SJSA1 (cell line): ENCODE measurements at places on chromosomes 1 and 21. TPM values are rescaled to one million over a fixed set of nuclear protein-coding genes. Genes with fewer than 3 reads are reported as not detected.

Gene PROK1
- total RNA-seq = not detected in 2 replicates

DNA sequence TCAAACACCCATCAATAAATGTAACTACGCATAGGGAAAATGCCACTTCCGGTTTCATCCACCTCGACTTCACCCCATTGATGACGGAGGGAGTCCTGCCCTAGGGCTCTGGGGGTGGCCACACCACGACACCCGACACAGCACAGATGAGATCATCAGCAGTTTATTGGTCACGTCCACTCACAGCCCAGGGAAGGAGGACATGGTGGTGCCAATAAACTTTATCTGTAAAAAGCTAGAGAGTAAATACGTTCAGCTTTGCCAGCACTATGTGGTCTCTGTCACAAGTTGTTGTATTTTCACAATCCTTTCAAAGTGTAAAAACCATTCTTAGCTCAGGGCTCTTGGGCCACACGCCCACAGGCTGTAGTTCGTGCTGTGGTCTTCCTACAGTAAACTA is 16.3 kb downstream of the SETD4 start:
- no peak for DNase-seq
- H3K4me1 ChIP-seq = no peaks in the 10 kb centered on the region
- H3K4me3 ChIP-seq = no peak overlapping the region
- H3K27ac ChIP-seq = no peak overlapping the region

DNA sequence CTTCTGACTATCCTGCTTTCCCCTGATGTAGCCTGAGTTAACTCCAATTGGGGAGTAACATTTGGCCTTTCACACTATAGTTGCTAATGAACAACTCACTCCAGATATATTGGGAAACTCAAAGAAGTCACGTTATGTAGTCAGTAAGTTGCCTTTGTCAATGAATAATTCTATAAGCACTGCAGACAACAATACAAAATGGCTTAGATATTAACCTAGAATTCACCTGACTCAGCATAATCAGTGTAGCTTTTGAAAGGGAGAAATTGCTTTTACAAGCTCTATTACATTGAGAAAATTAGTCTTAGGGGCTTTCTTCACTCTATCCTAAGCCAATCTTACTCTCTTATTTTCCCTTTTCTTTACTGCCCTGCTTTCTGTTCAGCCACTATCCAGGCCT is 303.5 kb upstream of the NR5A2 start:
- H3K36me3 ChIP-seq = no peaks in the 10 kb centered on the region
- H3K27me3 ChIP-seq = no peaks in the 10 kb centered on the region
- H3K4me3 ChIP-seq = no peak overlapping the region

DNA sequence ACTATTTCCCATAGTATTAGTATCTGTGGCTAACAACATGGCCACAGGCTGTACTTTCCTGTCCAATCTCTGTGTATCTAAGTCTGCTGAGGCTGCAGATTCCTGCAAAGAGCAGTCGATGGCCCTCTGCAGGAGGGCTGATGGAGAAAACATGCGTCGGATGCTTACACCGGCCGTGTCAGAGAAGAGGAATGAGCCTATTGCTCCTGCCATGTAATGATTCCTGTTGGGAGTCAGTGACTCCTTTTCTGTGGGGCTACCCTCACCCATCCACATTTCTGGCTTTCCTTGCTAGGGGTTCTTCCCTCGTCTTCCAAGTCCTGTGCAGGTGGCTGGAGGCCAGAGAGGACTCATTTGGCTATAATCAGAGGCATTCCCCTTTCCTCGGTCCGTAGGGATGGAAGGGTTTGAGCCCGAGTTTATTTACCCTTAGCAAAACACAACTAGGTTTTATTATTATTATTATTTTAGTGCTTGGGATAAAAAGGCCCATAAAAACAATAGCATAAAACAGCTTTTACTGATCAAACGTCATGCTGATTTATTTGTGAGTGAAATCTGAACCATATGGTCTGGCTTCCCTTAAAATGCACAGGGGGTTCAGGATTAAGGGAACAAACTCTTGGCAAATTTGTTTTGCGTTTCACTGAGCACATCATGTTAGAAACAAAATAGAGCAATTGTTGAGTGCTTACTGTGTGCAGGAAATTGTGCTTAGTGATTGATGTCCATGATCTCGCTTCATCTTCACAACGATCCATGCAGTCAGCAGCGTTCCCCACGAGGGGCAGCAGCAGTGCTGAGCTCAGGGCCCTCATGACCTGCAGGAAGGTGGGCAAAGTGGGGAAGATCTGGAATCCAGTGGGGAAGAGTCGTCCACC is 70.8 kb downstream of the KIF26B start:
- no peaks in the 10 kb centered on the region for H3K27me3 ChIP-seq
- DNase-seq = no peak
- H3K27ac ChIP-seq = no peak overlapping the region
- peaks cover 36% of the 10 kb centered on the region for H3K4me1 ChIP-seq

GRCh38 chr1:150320667-150320978 is 710 bp upstream of the PRPF3 start:
- H3K27me3 ChIP-seq = no peaks in the 10 kb centered on the region
- peak overlapping the region; percentile 53 for H3K27ac ChIP-seq
- peaks cover 32% of the 10 kb centered on the region for H3K36me3 ChIP-seq

DNA sequence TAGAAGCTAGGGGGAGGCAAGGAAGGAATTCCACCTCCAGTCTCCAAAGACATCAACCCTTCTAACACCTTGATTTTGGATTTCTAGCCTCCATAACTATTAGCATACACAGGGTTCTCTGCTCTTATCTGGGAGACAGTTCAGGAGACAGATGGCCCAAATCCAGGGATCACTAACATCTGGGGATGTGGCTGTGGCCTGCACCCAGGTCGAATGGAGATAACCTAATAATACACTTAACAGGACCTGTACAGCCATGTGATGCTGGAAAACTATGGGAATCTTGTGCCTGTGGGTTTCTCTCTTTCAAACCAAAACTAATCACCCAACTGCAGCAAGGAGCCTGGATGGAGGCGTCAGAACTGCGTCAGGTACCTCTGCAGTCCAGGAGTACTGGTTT is 47.6 kb downstream of the KIAA0319L start:
- DNase-seq = no peak
- no peak overlapping the region for H3K27ac ChIP-seq
- no peaks in the 10 kb centered on the region for H3K27me3 ChIP-seq
- no peaks in the 10 kb centered on the region for H3K36me3 ChIP-seq
- H3K4me1 ChIP-seq = peaks cover 22% of the 10 kb centered on the region
- no peak overlapping the region for H3K4me3 ChIP-seq

Gene LCE3A
- total RNA-seq = not detected in 2 replicates

DNA sequence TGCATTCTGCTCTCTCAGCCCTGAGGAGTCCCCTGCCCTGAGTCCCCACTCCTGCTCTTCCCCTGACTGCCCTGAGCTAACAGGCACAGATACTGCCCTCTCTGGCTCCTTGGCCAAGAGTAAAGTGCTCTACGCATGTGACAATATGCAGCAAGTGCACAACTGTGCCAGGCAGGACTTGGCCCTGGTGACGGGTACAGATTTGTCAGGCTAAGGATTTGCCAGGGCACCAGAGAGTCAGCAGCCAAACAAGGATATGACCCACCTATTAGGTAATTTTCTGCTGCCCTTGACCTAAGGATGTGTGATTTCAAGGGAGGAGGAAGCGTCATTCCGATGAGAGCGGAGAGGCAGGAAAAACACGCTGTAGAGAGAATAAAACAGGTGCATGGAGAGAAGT is 339.0 kb downstream of the PTPRU start:
- no peaks in the 10 kb centered on the region for H3K27me3 ChIP-seq
- H3K4me1 ChIP-seq = no peaks in the 10 kb centered on the region
- H3K36me3 ChIP-seq = no peaks in the 10 kb centered on the region
- H3K27ac ChIP-seq = no peak overlapping the region

GRCh38 chr1:179876300-179876715 is 1.3 kb downstream of the TOR1AIP2 start:
- H3K27me3 ChIP-seq = no peaks in the 10 kb centered on the region
- DNase-seq = no peak
- peaks cover 50% of the 10 kb centered on the region for H3K36me3 ChIP-seq
- peaks cover 11% of the 10 kb centered on the region for H3K4me1 ChIP-seq
- no peak overlapping the region for H3K27ac ChIP-seq

GRCh38 chr1:115445090-115445489 is 107.0 kb upstream of the NGF start:
- no peaks in the 10 kb centered on the region for H3K4me1 ChIP-seq
- no peaks in the 10 kb centered on the region for H3K36me3 ChIP-seq
- no peak overlapping the region for H3K4me3 ChIP-seq
- DNase-seq = no peak

DNA sequence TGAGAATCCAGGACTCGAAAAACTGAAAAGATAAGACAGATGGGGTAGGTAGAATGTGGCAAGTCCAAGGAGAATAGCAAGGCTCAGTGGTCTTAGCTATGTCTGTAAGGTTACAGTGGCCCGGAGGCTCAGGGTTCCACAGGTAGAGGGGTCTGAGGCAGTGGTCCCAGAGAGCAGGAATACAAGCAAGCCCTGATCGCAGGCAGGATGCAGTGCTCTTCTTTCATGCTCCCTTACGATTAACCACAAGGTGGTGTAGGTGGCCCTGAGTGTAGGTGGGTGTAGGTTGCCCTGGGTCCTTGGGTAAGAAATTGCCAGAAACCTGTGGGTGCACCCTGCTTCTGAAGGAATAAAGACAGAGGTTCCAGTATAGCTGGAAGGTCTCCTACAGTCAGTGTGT is 99.1 kb upstream of the RAB3GAP2 start:
- no peaks in the 10 kb centered on the region for H3K4me1 ChIP-seq
- no peaks in the 10 kb centered on the region for H3K27me3 ChIP-seq
- no peak overlapping the region for H3K27ac ChIP-seq
- H3K36me3 ChIP-seq = no peaks in the 10 kb centered on the region
- H3K4me3 ChIP-seq = no peak overlapping the region

Gene ELAPOR1
- total RNA-seq = 0.63 and 1.2 TPM in 2 replicates

Gene MYOG
- not detected in 2 replicates for total RNA-seq

DNA sequence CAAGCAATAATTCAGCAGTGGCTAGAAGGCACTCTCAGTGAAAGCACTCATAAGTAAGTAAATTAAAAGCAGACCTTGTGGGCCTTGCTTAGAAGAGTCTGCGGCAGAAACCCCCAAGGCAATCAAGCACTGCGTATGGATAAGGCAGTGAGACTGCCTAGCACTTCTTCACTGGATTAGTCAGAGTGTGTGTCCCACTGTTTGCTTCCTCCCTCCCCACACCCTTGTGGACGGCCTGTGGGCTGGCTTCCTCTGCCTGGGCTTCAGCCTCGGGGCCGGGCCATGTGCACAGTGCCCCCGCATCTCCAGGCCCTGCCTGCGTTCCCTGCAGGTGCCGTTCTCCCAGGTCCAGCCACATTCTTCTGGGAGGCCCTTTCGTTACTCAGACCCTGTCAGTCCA is 23.8 kb downstream of the AGT start:
- no peak overlapping the region for H3K4me3 ChIP-seq
- H3K27ac ChIP-seq = no peak overlapping the region
- DNase-seq = no peak
- no peaks in the 10 kb centered on the region for H3K27me3 ChIP-seq
- no peaks in the 10 kb centered on the region for H3K4me1 ChIP-seq
- peaks cover 57% of the 10 kb centered on the region for H3K36me3 ChIP-seq

- H3K27ac ChIP-seq = no peak overlapping the region
- H3K4me1 ChIP-seq = no peaks in the 10 kb centered on the region
- H3K36me3 ChIP-seq = peaks cover 63% of the 10 kb centered on the region
Observed at GRCh38 chr1:201990427-201990826, 8.0 kb downstream of the RNPEP start.

Gene HCRTR1
- not detected in 2 replicates for total RNA-seq

- H3K27ac ChIP-seq = peak overlapping the region; percentile 96
- no peaks in the 10 kb centered on the region for H3K27me3 ChIP-seq
- H3K36me3 ChIP-seq = 0 out of 2 replicates have a peak, but pooled peaks cover 4% of the 10 kb centered on the region
- peaks cover 42% of the 10 kb centered on the region for H3K4me1 ChIP-seq
- no peak for DNase-seq
- H3K4me3 ChIP-seq = no peak overlapping the region
Observed at GRCh38 chr1:145979746-145980456, 15.4 kb downstream of the POLR3GL start.

GRCh38 chr1:245550720-245551043 is 395.9 kb downstream of the KIF26B start:
- H3K36me3 ChIP-seq = no peaks in the 10 kb centered on the region
- no peaks in the 10 kb centered on the region for H3K4me1 ChIP-seq
- H3K27ac ChIP-seq = no peak overlapping the region
- H3K27me3 ChIP-seq = no peaks in the 10 kb centered on the region
- no peak overlapping the region for H3K4me3 ChIP-seq

Gene KLF17
- total RNA-seq = not detected in 2 replicates

DNA sequence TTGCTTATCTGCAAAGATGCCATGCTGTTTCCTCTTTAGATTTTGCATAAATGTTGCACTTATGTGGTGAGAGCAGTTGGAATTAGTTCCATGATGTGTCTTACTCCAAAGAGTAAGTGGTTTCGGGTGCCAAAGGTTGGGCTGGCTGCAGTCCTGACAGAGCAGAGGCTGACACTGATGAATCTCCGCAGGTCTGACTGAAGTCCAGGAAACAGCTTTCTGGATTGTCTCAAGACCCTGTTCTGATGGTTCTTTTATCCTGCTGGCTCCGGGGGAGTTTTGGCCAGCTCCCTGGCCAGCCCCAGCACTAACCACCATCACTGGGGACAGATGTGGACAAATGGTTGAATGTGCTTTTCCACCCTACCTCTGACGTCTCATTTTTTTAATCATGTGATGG is 207.2 kb upstream of the KIAA0040 start:
- no peaks in the 10 kb centered on the region for H3K36me3 ChIP-seq
- H3K4me3 ChIP-seq = no peak overlapping the region
- H3K27me3 ChIP-seq = no peaks in the 10 kb centered on the region

DNA sequence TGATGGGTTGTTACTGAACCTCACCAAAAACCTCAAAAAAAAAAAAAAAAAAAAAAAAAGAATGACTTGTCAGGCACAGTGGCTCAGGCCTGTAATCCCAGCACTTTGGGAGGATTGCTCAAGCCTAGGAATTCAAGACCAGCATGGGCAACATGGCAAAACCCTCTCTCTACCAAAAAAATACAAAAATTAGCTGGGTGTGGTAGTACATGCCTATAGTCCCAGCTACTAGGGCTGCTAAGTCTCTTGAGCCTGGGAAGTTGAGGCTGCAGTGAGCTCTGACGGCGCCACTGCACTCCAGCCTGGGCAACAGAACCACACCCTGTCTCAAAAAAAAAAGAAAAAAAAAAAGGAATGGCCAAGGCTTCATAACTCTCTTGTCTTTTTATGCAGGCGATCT is 11.1 kb downstream of the CHAF1B start:
- peaks cover 49% of the 10 kb centered on the region for H3K36me3 ChIP-seq
- no peak overlapping the region for H3K4me3 ChIP-seq
- H3K4me1 ChIP-seq = no peaks in the 10 kb centered on the region
- H3K27ac ChIP-seq = no peak overlapping the region

DNA sequence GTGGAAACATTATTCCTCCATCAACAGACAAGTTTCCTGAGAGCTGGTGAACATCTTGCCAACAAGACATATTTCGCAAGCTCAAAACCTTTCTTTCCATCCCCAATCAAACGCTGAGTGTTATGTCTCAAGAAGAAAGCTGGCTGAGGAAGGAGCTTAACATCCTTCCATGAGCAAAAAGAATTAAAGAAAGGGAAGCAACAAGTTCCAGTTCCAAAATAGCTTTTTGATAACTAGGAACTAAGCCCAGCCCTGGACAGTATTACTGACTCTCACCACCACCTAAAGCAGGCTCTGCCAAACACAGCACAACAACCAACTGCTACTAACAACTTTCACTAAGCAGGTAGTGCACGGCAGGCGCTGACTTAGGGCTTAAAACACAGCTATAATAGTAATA is 50.2 kb downstream of the CAPZB start:
- no peak overlapping the region for H3K4me3 ChIP-seq
- H3K27ac ChIP-seq = no peak overlapping the region
- no peak for DNase-seq
- peaks cover 32% of the 10 kb centered on the region for H3K4me1 ChIP-seq
- peaks cover 49% of the 10 kb centered on the region for H3K36me3 ChIP-seq

Gene CRP
- total RNA-seq = not detected in 2 replicates
